ENCODE measurements at places on chromosomes 1 and 21.

DNA sequence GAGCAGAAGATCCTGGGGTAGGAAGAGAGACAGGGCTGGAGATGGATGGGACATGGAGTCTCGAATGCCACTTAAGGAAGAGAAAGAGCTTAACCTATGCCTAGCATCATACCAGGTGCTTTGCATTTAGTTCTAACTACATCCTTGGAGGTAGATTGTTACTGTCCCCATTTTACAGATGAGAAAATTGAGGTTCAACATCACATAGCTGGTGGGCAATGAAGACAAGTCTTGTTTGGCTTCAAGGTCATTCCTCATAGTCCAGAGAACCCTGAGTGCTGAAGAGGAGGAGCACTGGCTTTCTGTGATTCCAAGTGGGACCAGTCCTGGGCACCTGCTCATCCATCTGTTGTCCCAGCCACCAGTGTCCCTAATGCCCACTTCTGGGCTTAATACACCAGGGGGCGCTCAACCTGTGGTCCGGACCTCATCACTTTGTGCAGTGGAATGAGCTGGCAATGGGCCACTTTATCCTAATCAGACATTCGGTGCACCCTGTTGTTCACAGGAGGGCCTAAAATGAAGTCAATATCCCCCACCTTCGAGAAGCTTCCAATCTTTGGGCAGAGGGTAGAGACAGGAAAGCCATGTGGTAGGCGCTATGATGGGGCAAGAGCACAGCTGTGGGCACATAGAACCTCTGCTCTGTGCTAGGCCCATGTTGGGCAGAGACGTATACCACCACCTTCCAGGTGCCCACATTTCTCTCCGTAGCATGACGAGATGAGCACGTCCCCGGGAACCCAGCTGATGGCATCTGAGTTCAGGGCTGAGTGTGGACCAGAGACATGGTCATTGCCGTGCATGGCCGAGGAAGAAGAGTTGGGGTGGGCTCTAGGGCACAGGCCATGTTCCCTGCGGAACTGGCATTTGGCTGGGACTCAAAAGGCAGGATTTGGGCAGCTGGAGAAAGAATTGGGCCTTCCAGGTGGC is 9.2 kb downstream of the RPS6KA1 start:
- DNase-seq = peak; percentile 56

- DNase-seq = no peak
Measured at GRCh38 chr1:31497601-31498000, 78.7 kb upstream of the TINAGL1 start.

- DNase-seq = no peak
Measured at GRCh38 chr1:245094092-245094491, 60.7 kb upstream of the KIF26B start.

- peak; percentile 77 for DNase-seq
Measured at GRCh38 chr1:63593303-63593885, at the start of gene PGM1. PGM1 (plus strand) TSS chr1:63593411; CDS start chr1:63593489, 78 bp downstream.

DNA sequence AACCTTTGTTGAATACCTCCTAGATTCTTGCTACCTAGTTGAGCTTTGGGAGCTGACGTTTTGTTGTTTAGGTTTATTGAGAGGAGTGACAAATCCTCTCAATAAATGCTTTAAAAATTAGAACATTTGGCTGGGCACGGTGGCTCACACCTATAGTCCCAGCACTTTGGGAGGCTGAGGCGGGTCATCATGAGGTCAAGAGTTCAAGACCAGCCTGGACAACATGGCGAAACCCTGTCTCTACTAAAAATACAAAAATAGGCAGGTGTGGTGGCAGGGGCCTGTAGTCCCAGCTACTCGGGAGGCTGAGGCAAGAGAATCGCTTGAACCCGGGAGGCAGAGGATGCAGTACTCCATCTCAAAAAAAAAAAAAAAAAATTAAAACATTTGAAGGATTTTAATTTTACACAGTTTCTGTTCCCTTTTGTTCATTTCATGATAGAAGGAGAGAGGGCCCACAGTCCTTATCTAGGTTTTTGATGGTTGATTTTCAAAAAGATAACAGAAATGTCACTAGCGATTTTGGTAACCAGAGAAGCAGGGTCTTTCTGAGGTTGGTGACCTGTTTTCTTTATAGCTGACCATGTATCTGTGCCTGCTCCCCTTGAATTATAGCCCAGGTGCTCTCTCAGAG is 44.2 kb upstream of the PIGV start:
- no peak for DNase-seq

GRCh38 chr1:185528084-185528676 is 206.0 kb upstream of the HMCN1 start:
- DNase-seq = no peak

GRCh38 chr1:54299037-54299436 is 99.1 kb downstream of the MRPL37 start:
- no peak for DNase-seq

- DNase-seq = no peak
Measured at GRCh38 chr1:56052041-56052440, 527.3 kb downstream of the PLPP3 start.

DNA sequence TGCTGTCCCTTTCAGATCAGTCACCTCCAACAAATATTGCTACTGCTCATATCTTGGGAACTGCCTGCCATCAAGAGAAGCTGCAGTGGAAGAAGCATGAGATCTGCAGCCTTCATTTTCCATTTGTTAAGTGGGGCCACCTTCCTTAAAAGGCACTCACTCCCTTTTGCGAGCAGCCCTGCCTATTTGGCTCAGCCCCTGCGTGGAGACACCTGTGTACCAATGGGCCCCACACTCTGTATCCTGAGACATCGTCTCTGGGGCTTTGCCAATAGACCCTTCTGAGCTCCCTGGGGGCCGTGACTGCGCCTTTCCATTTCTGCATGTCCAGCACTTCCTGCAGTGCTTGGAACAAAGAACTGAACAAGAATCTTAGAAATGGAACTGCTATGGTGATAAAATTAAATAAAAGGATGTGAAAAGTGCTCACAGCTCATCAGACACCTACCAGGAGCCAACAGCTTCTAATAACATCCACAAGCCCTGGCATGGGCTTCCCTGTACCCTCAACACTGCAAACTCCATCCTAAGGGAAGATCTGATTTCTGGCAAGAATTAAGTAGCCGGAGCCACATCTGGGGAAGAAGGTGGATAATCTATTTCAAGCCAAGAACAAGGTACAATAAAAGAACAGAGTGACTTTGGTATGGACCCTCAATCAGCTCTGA is 36.7 kb downstream of the PARP1 start:
- DNase-seq = no peak

DNA sequence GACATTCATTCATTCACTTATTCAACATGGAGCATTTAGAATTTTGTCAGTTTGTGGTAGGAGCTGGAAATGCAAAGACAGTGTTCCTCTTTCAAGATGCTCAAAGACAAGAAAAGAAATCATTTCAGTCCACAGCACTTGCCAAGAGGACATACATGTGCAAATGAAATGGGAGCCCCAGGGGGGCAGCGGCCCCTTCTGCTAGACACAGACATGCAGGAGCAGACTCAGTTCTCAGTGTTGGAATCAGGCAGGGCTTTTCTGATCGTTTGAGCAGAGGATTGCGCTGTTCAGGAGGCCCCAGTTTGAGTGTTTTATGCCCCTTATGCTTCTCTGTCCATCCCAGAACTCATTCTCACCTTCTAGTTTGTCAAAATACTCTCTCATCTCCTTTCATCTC is 35.6 kb upstream of the VASH2 start:
- no peak for DNase-seq

GRCh38 chr1:181057079-181057478 is 23.3 kb downstream of the MR1 start:
- no peak for DNase-seq

DNA sequence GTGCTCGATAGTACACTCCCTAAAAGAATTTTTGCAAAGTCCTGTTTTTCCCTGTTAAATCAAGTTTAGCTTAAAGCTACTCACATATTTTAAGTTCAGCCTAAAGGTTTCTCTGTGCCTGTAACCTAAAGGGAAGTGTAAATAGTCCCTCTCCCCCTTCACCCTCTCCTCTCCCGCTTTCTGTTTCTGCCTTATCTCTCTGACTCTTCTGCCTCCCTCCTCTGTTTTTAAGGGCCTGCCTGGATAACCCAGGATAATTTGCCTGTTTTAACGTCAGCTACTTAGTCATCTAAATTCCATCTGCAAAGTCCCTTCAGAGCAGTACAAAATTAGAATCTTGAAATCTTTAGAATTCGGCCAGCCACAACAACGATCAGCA is 92.6 kb downstream of the NID1 start:
- no peak for DNase-seq

GRCh38 chr1:237794071-237794470 is 96.7 kb downstream of the ZP4 start:
- DNase-seq = no peak

GRCh38 chr1:85245891-85246290 is 13.6 kb downstream of the C1orf52 start:
- no peak for DNase-seq

DNA sequence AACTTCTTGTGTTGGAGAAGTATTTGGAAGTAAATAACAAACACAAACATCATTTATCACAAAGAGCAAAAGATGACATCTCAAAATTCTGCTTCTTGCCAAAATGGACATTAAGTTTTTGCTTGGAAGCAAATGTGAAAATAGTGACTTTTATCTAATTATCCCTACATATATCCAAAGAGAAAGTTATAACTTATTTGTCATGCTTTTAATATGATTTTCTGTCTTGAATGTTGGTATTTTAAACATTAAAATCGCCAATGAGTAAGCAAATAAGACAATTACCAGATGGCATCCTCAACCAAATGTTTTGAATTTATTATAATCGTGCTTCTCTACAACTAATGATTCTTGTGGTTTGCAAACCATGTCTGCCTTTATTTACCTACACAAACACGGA is 594.3 kb downstream of the KIF26B start:
- no peak for DNase-seq

- DNase-seq = no peak
Measured at GRCh38 chr1:168734271-168734670, 5.3 kb upstream of the DPT start.

DNA sequence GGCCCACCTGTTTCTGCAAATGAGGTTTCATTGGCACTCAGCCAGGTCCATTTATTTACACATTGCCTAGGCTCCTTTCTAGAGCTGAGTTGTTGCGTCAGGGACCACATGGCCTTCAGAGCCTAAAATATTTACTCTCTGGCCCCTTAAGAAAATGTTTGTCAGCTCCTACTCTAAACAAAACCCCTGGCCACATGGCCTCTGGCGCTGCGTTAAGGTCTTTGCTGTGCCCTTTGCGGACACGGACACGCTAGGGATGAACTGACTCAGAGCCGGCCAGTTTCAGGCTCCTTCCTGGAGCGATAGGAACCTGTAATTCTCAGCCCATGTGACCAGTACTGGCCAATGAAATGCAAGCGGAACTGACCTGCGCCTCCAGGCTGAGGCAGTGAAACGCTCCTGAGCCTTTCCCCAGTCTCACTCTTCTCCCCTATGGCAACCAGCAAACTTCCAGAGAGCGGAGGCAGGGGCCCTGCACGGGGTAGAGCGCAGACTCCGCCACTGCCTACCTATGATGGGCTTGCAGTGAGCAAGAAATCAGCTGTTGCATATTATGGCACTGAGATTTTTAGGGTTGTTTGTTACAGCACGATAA is 160.3 kb downstream of the ETS2 start:
- DNase-seq = no peak

- DNase-seq = no peak
Measured at GRCh38 chr1:44437107-44437716, 32.2 kb downstream of the RNF220 start.

GRCh38 chr21:32414579-32415358 is 2.3 kb downstream of the EVA1C start:
- DNase-seq = no peak

DNA sequence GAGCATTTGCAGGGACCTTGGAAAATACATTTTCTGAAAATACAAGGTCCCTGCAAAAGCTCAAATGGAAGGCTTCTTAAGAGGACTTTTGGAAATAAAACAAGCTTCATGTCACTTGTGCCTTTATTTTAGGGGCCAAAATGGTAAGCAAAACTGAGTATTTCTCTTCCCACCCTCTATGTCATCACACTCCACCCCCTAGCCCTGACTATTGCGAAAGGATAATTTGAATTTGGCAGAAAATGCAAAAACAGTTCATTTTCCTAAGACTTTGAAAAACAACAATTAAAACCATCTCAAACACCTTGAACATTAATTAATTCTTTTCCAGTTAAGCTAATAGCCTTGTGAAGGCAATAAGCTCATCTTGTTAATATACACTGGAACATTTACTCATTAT is 201.7 kb downstream of the TM2D1 start:
- DNase-seq = no peak

GRCh38 chr1:164704954-164705353 is 146.0 kb downstream of the PBX1 start:
- no peak for DNase-seq

GRCh38 chr1:74593887-74594866 is 79.4 kb downstream of the ERICH3 start:
- no peak for DNase-seq

GRCh38 chr1:80755944-80756343 is 1044.8 kb upstream of the ADGRL2 start:
- no peak for DNase-seq

DNA sequence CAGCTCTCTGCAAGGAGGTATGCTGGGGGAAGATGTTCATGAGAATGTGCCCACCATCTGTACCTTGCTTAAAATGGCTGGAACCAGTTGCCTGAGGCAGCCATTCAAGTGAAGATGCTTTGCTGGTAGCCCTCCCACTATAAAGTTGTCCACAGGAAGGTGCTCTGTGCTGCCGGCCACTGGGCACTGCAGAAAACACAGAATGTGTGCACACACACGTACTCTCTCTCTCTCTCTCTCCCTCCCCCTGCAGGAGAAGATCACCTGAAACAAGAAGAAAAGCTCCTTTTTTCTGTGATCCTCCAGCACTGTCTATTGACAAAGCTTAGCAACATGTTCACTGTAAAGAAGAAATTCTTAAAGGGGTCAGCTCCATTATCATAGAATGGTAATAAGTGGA is 134.8 kb downstream of the PIGK start:
- no peak for DNase-seq

DNA sequence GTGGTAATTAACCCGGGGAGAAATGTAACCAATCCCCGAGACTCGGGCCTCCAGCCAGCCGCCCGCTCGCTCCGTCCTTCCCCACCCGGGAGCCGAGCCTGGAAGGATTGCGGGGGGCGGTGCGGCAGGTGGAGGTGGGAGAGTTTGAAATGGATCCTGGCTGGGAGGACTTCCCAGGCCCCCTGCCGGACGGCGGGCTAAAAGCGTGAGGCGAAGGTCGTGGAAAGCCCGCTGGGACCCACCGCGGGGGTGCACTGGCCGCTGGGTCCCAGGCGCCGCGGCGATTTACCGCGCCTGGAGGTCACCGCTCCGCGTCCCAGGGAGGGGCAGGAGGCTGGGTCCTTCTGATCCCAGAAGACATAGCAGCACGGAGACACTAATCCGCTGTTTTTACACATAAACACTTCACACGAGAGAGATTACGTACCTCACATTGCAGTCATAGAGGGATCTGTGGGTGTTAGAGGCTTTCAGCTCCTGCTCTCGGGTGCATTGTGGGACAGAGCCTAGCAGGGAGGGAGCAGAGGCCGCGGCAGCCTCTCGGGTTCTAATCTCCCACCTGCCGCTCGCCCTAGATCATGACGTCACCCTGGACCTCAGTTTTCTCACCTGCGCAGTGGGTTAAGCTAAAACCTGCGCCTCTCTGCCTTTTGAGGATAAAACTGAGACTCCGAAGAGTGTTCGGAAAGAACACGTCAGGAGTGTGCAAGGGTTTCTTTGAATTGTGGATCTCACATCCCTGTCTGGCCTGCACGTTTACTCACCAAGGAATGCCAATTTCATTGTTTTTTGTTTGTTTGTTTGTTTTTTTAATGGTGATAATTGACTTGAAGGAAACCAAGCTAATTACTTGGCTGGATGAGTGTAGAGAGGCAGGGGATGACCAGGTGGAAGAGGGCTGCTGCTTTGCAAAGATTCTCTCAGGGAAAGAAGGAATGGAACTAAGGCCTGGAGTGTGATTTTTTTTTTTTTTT is 17.1 kb upstream of the TMEM9 start:
- DNase-seq = peak; percentile 69

GRCh38 chr1:17569200-17570139 is 30.0 kb downstream of the ARHGEF10L start:
- DNase-seq = no peak

Data from stimulated activated CD4-positive, alpha-beta T cell treated with anti-CD3 and anti-CD28 coated beads, Interleukin-4, amount 100 ng/mL, for 24 hours (primary cell).